ENCODE measurements at places on chromosomes 2 and 18.

DNA sequence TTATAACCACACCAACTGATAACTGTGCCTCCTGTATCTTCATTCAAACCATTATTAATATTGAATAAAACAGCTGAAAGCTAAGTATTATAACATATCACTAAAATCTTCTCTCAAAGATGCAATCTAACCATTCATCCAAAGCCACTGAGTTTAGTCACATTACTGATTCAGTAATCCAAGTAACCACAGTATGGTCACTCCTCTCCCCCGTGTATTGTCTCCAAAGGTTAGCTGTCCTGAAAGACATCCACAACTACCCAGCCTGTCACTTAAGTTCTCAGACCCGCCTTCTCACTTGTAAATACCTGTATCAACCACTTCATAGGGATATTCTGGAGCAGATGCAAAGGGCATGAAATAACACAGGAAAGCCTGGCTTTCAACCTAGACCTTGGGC, 213.4 kb upstream of the BOD1L2 start:
- no peak for DNase-seq

GRCh38 chr2:98912957-98913915, 22.8 kb downstream of the CRACDL start:
- peak; percentile 61 for DNase-seq

- DNase-seq = no peak
Measured at GRCh38 chr2:169089182-169089581, 19.8 kb downstream of the DHRS9 start.

- DNase-seq = peak; percentile 36
Measured at GRCh38 chr2:43225788-43226557, 433 bp downstream of the ZFP36L2 start.

- peak; percentile 44 for DNase-seq
Measured at GRCh38 chr2:178163395-178163794, 30.9 kb upstream of the OSBPL6 start.

DNA sequence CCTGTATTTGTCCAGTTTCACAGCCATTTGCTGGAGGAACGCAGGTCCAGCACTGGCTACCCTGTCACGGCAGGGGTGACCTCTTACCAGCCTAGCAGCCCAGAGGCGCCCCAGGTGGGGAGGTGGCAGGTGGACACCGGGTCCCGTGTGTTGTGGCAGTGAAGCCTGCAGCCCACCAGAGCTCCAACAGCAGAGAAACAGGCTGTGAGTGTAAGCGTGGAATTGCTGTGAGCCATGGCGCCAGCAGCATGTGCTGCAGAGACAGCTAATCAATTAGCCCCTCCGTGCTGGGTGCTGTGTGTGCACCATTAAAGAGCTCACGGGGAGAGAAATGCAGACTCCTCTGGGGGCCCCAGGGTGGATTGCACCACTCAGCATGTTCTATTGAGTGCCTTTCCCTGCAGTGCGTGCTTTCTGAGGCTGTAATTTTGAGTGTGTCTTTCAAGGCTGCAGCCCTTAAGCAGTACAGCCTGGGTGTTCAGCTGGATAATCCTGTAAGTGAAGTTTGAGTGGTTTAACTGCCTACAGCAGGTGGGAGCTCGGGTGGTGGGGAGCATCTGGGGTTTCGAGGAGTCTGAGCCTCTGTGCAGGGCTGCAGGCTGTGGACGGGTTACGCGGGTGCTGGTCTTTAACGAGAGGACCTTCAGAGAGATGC, 15.9 kb downstream of the RTP5 start:
- no peak for DNase-seq

GRCh38 chr18:48752478-48752877, 198.3 kb downstream of the SMAD7 start:
- peak; percentile 33 for DNase-seq

DNA sequence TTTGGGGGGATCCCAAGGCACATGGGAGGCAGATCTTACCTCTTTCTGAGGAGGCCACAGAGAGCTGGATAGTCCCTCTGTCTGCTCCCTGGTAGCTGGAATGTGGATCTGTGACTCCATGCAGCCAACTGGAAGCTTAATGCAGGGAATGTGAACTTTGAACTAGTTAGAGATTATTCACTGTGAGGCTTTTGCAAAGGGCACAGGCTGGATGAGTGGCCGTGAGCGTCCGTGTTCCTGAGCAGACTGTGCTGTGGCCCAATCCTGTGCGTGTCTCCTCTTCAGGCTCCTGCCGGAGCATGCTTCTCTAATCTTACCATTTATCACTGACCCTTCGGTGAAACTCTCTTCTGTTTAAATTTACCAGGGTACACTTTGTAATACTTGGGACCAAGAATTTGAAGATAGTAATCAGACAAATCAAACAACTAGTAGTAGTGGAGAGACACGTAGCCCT, 187.6 kb downstream of the PTPRM start:
- DNase-seq = no peak

DNA sequence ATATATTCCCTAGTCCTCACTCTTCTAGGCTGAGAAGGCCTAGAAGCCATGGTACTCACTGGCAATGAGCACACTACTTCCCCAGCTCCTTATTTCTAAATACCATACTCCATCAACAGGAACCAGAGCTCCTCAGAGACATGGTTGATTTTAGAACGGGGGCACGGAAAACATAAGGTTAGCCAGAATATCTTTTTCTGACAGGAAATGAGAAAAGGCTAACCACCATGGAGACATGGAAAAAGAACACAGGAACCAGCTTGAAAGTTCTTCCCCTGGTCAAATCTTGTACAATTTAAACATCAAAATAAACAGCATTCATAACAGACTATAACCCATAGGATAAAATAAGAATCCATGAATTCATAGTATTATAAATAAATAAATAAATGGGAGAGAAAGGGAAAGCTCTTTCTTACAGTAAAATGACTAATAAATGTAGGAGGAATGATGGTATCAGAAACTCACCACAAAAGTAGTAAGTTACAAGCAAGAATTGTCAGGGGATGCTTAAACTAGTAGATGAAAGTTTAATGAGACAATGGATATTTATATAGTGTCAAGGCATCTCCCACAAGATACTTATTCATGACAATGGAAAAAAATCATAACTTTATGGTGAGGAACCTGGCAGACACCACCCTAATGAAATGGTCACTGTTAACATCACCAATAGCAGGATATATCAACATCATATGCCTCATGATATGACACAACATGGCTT, 20.6 kb upstream of the GCC2 start:
- DNase-seq = no peak

- DNase-seq = no peak
Measured at GRCh38 chr2:109633284-109633961, 19.3 kb downstream of the SOWAHC start.

DNA sequence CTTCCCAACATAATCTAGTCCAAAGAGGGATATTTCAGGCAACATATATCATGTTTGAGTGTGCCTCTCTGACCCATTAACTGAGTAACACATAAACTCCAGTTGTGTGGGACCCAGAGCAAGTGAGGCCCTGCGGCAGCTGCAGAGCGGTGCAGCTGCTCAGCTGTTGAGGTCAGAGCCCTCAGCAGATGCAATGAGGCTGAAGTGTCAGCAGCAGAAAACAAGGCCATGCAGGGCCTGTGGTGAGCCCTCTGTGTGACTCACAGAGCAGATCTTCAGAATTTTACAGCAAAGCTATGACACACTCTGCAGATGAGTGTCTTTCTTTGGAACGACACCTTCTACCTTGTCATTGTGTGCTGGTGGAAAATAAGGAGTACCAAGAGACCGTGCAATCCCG, 168.5 kb downstream of the CBLN2 start:
- peak; percentile 40 for DNase-seq

DNA sequence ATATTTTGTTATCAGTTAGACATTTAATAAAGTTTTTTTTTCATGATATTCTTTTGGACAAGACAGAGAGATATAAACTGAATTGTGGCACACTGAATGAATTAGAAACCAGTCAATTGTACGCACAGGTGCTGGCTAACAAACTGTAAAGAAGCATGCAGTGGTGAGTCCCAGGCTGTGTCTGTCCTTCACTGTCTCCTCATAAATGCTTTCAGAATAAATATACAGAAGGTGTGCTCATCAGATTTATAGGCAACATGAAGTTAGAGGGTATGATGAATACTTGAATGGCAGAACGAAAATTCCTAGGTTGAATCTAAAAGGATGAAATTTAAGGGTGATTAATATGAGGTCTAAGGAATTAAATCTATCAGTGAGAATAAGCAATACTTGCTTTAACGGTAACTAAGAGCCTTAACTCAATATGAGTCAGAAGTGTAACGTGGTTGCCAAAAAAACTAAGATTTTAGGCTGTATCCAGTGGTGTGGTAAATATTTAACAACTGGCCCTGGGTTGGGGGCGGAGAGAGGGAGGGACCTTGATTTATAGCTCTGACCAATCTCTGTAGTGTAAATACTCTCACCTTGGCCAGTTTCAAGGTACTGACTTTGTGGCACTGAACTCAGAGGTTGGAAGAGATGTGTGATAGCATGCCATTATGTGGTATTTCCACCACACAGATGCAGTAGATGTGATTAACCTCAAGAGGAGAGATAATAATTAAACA, 41.9 kb upstream of the AAK1 start:
- DNase-seq = no peak

DNA sequence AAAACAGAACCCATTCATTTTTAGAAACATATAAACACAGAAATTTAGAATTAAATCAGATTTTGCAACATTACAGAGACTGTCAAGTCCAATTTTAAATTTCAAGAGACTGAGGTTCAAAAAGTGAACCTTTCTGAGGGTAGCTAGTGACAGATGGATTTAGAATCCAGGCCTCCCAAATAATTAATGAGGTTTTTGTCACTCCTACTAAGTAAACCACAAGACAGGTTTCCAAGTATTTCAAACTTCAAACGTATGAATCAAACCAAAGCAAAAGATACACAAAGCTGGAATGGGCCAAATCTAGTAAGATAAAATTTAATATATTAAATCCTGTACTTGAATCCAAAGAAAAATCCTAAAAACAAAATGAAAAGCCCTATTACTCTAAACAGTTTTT, 25.3 kb downstream of the PPP4R3B start:
- no peak for DNase-seq

GRCh38 chr2:18373081-18373480, 187.4 kb downstream of the RDH14 start:
- DNase-seq = peak; percentile 15

DNA sequence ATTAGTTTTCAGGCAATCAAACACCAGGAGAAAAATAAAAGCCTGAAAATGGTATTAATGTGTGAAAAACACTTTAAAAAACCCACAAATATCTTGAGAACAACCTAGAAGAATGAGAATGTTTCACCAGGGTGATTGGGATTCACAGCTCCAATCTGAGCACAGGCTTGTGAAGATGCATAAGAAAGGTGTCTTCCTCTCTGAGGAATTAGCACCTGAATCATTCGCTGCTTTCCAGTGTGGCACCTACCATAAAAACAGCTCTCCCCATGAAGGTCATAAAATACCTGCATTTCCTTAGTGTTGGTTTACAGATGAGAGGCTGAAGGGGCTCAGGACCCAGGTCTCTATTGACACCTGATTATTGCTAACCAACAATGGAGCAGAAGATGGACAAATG, 499.7 kb upstream of the KLHL29 start:
- DNase-seq = no peak

GRCh38 chr18:12990123-12990475, 1.1 kb upstream of the CEP192 start:
- no peak for DNase-seq

GRCh38 chr2:155218945-155219344, 520.5 kb downstream of the KCNJ3 start:
- DNase-seq = no peak

DNA sequence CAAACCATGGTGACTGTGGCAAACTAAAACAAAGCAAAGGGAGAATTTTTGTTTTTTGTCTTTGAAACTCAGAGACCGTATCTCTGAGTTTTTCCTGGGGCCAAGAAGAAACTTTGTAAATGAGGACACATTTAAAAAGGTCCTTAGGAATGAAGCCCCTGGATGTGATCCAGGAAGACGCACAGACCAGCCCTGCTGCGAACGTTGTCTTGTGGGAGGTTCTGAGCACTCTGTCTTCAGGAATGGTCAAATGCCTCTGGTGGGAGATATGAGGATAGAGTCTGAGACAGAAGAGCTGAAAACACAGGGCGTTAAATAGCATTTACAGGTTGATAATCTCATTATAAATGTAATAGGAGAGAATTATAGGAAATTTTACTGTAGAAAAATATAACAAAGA, 893.5 kb upstream of the KLHL29 start:
- no peak for DNase-seq

DNA sequence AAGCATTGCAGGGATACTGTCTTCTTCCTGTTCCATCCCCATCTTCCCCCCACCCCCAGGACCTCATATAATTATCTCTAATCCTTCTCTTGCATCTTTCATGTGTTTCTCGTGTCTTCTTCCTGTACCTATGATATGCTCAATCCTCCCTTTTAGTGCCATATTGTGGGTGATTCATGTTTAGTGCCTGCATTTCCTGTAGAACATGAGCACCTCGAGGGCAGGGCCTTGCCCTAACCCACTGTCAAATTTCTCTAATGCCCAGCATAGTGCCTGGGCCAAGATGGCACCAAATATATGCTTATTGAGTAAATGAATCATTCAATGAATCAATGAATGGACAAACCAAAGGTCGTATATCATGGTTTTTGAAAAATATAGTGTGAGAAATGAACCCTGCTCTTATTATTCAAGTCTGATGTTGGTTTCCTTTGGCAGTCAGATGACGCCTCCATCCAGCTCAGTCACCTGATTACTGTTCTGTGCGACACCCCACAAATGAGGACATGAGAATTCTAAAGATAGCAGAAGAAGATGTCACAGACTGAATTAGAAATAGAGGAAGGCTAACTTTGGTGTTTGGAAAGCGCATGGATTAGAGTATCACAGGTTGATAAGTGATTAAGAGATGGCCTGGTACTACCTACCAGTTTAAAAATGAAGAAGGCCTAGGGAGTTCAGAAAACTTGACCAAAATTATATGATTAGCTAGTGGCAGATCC, 278.4 kb downstream of the PRKCE start:
- DNase-seq = no peak

DNA sequence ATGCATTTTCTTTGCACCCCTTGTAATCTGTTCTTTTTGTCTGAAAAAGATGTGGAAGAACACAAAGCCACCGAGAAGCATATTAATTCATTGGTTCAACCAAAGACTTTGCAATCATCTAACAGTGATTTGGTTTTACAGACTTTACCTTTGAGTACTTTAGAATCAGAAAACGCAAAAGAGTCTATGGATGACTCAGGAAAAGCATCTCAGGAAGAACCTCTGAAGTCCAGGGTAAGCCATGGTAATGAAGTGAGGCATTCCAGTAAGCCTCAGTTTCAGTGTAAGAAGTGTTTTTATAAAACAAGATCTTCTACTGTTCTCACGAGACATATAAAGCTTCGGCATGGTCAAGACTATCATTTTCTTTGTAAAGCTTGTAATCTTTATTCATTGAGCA, 35.2 kb downstream of the ZNF407 start:
- DNase-seq = no peak

GRCh38 chr2:80947601-80948130, 643.1 kb upstream of the LRRTM1 start:
- DNase-seq = no peak

Measured in epithelial cell of esophagus (primary cell).